NCI-H1436 (cell line): ENCODE measurements at places on chromosomes 1 and 21.

- DNase-seq, result no peak
These were observed 28.0 kb upstream of the RERE start for GRCh38 chr1:8845104-8846097.

DNA sequence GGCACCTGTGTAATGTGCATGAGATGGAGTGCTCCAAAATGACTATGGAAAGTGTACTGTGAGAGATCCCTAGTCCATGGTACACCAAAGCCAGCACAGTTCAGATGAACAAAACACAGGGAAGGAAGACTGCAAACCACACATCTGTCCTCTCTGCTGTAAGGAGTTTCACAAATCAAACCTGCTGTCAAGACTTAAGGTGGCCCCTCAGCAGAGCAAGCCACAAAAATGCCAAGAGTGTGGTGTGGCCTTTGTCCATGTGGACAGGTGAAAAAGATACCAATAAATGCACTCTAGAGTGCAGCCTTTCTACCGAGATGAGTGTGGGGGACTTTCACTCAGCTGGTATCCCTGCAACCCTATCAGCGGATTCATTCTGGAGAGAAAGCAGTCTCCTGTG lies 12.9 kb downstream of the ZNF648 start:
- DNase-seq, result no peak

- DNase-seq, result no peak
These were observed 586 bp downstream of the CHI3L2 start for GRCh38 chr1:111227851-111228747.

DNA sequence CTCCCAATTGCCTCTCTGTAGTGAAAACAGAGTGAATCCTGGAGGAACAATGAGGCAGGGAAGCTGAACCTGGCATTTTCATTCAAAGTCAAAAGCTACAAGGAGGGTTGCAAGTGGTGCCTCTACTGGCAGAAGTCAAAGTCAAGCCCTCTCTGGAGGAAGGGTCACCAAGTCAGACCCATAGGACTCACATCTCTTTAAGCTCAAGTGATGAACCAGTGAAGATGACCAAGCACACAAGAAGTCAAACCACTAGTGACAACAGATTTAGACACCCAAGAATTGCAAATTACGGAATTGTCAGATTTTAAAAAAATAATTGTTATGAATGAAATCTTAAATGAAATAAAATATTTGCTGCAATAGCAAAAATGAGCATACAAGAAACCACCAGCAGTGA lies 81.1 kb upstream of the ATP1B1 start:
- DNase-seq, result no peak

DNA sequence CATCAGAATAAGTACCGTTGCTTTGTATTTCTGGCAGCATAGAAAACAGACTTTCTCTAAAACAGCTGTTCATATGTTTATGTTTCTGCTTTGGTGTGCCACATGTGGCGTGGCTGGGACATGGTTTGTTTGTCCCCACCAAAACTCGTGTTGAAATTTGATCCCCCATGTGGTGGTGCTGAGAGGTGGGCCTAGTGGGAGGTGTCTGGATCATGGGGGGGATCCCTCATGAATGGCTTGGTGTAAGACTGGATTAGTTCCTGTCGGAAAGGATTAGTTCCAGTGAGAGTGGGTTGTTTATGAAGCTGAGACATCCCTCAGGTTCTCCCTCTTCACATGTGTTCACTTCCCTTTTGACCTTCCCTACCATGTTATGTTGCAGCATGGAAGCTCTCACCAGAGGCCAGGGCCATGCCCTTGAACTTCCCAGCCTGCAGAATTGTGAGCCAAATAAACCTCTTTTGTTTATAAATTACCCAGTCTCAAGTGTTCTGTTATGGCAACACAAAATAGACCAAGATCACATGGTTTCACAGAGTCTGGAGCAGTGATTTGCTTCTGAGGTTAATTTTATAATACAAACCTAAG lies 17.9 kb upstream of the H3-3A start:
- no peak for DNase-seq

- DNase-seq, result no peak
These were observed 68.2 kb upstream of the TMPRSS2 start for GRCh38 chr21:41576013-41576615.

DNA sequence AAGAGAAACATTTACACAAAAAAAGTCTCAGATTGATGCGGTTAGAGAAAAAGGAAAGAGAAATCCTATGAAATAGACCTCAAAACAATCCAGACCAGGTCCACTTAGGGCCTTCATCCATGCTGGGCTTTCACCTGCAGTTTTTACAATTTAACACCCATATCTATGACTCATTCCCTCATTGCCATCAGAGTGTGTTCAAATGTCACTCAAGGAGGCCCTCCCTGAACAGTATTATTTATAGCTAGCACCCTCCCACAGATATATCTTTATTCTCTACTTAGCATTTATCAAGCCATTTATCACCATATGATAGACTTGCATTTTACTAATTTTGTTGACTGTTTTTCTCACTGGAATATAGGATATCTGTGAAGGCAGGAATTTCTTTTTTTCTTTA lies 824 bp upstream of the KRTAP21-3 start:
- no peak for DNase-seq

DNA sequence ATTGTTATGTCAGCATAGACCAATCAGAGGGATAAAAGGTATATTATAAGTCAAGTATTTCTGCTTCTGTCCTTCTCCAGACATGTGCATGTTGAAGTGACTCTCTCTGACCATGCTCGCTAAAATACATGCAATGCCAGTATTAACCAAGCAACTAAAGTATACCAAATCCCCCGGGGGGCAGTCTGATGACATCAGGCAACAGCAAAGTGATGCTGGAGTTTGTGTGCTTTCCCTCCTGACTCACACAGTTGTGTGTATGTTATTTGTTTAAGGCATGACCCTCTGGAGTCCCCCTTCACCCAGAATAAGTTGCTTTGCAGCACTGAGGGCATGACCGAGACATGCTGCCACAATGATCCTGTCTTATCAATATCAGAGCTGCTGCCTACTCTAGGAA lies 2.1 kb downstream of the BRINP2 start:
- no peak for DNase-seq

- no peak for DNase-seq
These were observed 61.8 kb downstream of the PLPP3 start for GRCh38 chr1:56517404-56518130.

DNA sequence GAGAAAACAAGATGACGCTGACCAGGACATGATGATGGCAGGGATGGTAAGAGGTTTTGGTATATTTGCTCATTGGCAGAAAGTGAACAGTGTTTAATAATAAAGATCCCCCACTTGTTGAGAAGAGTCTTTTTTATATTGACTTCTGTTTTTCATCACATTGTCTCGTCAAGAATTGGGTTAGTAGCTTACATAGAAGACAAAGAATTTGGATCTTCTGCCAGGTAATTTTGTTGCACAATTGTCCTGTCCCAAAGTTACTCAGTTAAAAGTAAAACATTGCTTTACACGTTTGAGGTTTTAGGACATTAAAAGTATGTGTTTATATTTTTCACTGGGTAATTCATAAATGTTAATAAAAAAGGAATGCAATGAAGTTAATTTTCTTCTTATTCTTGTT lies 48.3 kb upstream of the LAMC2 start:
- no peak for DNase-seq

DNA sequence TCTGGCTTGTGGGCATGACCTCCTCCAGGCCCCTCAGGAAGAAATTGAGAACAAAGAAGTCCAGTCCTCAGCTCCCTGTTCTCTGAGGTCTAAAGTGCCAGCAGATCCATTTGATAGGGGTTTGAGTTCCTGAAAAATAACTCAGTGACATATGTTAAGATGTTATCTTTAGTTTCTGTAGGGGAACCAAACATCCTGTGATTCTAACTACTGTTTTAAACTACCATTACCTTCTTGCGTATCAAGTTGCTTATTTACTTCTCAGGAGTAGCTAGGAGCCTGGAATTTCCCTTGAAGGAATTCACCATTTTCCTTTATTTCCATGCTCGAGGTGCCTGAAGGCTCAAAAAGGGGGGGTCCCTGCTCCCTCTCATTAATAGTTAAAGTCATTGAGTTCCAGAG lies 18.8 kb upstream of the LIN9 start:
- no peak for DNase-seq

DNA sequence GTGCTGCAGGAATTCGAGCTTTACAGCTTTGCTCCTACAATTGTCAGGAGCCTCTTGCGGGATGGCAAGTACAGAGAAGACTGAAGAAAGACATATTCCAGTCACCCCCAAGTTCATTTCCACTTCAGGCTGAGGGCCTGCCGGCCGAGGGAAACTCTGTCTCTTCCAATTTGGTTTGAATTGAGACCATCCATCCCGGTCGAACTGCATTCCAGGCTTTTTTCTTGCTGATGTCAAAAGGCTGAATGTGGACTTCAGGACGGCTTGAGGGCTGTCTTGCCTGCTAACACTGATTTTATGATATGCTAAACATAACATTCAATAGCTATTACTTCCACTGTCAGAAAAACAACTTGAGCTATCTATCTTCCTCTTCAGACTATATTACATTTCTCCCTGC lies 79.8 kb upstream of the PLXNA2 start:
- no peak for DNase-seq

DNA sequence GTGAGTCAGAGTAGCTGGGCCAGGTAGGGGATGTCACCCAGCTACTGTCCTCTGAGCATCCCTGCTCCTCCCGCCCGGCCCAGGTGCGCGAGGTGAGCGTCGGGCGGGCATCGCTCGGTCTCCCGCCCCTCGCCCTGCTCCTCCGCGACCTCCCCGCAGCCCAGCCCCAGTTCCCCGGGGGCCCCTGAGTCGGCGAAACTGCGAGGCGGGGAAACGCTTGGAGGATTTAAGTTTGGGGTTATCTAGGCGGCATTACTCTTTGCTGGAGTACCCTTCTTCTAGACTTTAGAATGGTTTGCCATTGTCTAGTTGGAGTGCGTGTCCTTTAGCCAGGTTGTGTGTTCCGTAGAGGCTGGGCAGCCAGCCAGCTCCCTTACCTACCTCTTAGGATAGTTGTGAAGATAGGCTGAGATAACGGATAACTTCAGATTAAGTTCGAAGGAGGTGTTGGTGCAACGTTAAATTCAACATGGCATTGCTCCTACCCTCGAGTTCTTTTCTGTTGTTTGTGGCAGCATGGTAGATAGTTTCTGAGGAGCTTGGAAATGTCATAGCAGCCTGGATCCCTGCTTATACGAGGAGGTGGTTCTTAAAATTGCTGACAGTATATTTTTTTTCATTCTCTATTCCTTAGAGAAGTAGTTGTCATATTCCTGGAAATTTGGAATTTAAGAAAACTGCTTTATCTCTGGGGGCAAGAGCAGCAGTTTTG lies 697 bp downstream of the AGO3 start:
- DNase-seq, result no peak

DNA sequence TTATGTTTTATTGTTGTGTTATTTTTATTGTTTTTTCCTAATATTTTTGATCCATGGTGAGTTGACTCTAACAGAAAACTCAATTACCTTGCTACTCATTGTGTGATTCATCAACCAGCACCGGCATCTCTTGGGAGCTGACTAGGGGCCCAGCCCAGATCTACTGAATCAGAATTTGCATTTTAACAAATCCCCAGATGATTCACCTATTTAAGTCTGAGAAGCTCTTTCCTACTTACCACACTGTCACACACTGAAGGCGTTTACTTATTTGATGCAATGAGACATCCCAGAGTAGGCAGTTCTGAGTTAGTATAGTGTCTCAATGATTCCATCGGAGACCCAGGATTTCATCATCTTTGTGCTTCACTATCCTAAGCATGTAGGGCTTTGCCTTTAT lies 416.6 kb downstream of the RWDD3 start:
- peak; percentile 35 for DNase-seq

GRCh38 chr1:15195420-15196052 lies 42.0 kb downstream of the TMEM51 start:
- no peak for DNase-seq

DNA sequence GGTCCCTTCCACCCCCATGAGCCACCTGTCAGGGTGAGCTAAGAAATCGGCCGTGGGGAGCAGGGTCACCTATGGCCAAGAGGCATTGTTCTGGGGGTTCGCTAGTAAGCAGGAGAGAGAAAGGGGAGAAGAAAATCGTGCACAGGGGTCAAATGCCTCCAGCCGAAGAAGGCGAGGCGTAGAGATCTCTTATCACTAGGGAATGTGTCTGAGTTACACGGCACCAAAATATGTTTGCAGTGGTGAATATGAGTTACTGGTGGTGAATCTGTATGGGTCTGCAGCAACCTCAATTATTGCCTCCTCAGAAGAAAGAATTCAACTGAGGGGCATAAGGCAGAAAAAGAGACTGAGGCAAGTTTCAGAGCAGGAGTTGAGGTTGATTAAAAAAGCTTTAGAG lies 54.2 kb upstream of the RABGAP1L start:
- DNase-seq, result no peak

- peak; percentile 63 for DNase-seq
These were observed 41.0 kb upstream of the DR1 start for GRCh38 chr1:93304716-93305138.

DNA sequence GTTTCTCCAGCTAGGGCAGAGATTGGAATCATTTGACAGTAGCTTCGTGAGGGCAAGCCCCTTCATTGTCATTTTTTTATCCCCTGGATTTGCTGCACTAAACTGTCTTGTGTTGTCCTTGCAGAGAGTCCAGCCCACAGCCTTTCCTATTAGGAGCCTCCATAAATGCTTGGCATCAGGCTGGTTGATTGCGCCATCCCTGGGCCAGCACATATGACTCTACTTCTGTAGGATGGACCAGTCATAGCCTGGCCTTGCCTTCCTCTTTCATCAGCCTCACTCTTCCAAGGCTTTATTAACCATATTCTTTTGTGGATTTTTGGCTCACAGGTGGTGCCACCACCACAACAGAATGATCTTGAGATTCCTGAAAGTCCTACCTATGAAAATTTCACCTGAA lies 31.4 kb downstream of the LY9 start:
- no peak for DNase-seq

DNA sequence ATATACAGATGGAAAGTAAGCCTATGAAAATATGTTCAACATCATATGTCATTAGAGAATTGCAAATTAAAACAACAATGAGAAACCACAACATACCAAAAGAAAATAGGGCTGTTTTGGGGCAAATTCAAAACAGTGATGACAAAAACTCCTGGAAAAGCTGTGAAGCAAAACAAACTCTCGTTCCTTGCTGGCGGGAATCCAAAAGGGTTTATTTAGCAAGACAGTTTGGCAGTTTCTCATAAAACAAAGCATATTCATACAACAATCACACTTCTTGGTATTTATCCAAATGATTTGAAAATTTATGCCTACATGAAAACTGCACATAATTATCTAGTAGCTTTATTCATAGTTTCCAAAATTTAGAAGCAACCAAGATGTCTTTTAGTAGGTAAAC lies 44.4 kb downstream of the COL11A1 start:
- DNase-seq, result no peak

GRCh38 chr1:23568608-23569383 lies 9.5 kb upstream of the ID3 start:
- no peak for DNase-seq
